ENCODE measurements at places on chromosomes 13 and 19.
A peak's percentile ranks its signal among the peaks of the same experiment; 100 is the strongest.

- peak; percentile 62 for DNase-seq
These were observed at the start of gene CEBPA for GRCh38 chr19:33302175-33302973. Gene CEBPA (minus strand): TSS chr19:33302534. CDS start chr19:33302414, 120 bp downstream.

- peak; percentile 8 for DNase-seq
These were observed 42.1 kb downstream of the NAA16 start for GRCh38 chr13:41352935-41353840.

DNA sequence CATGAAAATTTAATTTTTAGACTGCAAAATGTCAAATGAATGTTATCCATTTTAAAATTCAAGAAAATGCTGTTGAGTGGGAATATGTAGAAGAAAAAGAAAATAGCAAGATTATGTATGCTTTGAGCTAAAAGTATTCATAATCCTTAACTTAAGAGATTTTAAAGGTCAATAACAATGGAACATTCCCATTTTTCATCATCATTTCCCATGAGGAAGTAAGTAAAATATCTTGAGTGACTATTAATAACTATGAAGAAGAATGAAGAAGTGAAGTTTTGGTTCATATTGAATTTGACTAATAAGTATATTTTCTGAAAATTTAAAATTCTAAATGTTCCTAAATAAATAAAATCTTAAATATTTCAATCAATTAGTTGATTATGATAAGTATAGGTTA lies 273.4 kb downstream of the DACH1 start:
- no peak for DNase-seq

- no peak for DNase-seq
These were observed 13.6 kb upstream of the MCF2L start for GRCh38 chr13:112955271-112955937.

DNA sequence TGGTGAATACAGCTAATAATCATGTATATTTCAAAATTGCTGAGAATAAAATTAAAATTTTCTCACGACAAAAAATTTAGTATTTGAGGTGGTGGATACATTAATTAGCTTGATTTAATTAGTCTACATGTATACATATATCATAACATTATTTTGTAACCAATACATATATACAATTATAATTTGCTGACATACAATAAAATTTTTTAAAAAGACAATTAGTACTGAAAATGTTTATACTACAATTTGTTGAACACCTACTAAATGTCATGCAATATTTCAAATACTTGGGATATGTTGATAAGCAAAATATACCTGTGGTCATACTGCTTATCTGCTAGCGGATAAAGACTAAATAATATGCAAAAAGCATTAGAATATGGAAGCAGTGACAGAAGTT lies 586.5 kb downstream of the SLITRK6 start:
- DNase-seq, result no peak

GRCh38 chr13:113746671-113747070 lies 12.4 kb upstream of the TMEM255B start:
- DNase-seq, result no peak

DNA sequence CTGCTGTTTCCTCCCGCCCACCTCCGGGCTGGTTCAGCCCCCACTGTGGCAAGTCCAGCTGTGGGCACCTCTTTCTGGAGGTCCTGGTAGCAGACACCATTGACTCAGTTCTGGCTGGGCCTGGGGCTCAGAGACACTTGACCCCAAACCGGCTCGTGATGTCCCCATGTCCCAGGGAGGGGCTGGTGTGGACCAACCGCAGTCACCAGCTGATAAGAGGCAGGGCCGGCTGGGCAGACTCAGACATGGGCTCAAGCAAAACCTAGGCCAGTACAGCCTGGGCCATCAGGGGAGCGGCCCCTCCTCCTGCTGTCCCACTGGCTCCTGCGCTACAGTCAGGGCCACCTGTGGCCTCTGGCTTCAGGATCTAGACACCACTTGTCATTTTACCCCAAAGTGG lies 19.8 kb upstream of the TMEM160 start:
- no peak for DNase-seq

GRCh38 chr13:40667622-40667978 lies 1.2 kb upstream of the FOXO1 start:
- no peak for DNase-seq

DNA sequence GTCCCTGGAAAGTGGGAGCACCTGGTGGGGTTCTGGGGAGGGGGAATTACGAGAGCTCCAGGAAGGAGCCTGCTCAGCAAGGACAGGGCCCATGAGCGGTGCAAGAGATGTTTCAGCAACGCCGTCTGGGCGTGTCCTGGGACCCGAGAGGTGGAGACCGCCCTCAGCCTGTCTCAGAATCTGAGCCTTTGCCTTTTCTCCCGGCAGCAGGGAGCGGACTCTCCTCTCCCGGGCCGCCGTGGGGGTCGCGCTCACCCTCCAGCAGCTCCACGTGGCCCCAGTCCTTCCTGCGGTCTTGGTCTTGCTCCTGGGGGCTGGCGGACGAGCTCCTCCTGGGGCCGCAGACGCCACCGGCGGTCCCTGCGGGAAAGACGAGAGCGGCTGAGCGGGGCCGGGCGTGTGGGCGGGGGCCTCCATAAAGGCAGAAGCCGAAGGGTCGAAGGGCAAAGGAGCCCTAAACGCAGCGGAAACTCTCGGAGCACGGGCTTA lies 714 bp downstream of the POLRMT start:
- no peak for DNase-seq

DNA sequence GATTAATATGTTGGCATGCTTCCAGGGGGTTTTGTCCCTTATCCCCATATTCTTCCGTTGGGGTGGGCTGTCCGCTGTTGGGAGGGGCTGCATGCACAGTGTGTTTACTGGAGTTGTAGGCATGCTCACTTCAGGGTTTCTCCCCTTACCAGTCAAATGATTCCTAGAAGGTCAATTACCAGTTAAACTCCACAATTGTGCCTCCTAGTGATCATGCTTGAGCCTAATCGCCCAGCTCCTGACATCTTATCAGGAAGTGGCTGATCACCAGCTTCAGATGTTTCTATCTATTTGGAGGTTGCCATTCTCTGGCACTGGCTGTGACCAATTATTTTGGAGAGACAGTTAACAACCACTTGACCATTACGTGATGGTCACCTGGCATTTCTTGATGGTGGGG lies 1090.0 kb downstream of the SLITRK5 start:
- no peak for DNase-seq

GRCh38 chr13:24267801-24268200 lies 41.6 kb upstream of the C1QTNF9 start:
- no peak for DNase-seq

DNA sequence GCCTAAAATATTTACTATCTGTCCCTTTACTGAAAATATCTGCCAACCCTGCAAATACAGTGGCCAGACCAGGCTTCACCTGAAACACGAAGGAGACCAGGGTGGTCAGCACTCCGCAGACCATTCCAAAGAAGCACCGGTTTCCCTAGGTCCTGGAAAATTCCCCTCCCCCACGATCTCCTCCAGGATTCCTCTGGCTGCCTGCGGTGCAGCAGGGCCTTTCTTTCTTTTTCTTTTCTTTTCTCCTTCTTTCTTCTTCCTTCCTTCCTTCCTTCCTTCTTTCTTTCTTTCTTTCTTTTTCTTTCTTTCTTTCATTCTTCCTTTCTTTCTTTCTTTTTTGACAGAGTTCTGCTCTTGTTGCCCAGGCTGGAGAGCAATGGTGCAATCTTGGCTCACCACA lies 152.7 kb downstream of the USP12 start:
- DNase-seq, result no peak

DNA sequence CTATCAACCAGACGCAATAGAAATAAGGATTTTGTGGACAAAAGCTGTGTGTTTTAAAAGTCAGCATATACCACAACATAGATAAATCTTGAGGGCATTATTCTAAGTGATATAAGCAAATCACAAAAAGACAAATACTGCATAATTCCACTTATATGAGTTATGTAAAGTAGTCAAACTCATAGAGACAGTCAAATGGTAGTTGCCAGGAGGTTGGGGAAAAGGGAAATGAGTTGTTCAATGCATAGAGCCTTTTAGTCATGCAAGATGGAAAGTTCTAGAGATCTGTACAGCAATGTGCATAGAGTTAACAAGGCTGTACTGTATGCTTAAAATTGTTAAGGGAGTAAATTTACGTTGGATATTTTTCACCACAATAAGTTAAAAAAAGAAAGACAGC lies 244.7 kb downstream of the DCT start:
- no peak for DNase-seq

DNA sequence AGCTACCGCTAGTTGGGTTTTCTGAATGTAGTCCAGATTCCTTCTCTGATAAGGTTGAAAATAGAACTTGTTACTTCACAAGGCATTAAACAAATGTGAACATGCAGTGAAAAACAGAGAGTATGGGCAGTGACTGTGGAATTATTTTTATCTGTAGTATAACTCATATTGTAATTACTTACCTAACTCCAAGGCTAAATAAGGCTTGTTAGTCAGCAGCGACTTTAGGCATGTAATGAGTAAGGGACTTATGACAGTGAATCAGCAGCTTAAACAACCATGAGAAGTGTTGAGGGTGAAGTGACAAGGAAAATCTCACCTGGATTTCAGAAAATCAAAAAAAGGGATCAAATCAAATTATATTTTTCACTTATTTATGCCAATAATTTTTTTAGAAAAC lies 1719.5 kb upstream of the MIR17HG start:
- DNase-seq, result no peak

- no peak for DNase-seq
These were observed 6.8 kb downstream of the GAMT start for GRCh38 chr19:1394252-1395193.

DNA sequence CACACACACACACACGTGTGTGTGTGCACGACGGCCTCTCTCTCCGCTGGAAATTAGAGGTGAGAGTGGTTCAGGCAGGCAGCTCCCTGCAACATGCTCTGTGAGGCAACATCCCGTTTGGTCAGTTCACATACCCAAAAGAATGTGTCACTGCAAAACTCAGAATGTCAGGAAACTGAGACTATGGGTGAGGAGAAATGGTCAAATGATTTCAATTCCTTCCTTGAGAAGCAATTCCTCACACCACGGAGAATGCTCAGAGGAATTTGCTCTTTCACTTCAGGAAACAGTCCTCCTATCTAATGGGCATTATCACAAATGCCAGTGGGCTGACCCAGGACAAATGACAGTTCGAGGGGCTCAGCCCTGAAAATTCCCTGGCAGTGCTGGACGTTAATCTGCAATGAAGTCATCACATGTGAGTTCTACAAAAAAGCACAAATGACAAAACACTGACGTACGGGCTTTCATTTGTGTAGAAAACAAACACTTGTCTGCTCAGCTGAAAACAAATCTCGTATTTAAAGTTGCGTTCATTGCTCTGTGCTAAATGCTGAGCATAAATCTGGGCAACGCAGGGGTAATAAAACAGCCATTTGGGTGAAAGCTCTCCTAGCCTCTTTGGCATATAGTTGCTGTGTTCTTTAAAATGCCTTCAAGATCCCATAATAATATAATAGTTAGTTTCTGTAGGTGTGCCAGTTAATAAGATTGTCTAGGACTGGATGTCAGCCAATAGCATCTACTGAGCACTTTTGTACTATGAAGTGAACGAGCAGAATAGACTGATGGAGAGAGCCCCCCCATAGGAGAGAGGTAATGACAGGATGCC lies 18.6 kb upstream of the LATS2 start:
- DNase-seq, result peak; percentile 63

DNA sequence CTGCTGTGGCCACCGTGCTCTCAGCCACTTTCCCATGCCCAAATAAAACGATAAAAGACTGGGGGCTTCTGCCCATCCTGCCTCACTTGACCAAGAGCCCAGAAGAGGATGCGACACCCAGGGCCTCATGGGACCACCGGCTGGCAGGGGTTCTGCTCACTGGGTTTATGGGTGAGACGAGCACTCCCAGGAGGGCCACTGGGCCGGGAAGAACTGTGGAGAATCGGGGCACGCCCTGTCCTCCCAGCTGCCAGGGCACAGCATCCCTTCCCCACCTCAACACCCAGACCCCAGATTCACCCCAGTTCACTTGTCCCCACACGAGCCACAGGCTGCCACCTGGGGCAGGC lies 4.7 kb upstream of the F10 start:
- no peak for DNase-seq

GRCh38 chr19:535017-535835 lies 3.7 kb downstream of the CDC34 start:
- DNase-seq, result no peak

DNA sequence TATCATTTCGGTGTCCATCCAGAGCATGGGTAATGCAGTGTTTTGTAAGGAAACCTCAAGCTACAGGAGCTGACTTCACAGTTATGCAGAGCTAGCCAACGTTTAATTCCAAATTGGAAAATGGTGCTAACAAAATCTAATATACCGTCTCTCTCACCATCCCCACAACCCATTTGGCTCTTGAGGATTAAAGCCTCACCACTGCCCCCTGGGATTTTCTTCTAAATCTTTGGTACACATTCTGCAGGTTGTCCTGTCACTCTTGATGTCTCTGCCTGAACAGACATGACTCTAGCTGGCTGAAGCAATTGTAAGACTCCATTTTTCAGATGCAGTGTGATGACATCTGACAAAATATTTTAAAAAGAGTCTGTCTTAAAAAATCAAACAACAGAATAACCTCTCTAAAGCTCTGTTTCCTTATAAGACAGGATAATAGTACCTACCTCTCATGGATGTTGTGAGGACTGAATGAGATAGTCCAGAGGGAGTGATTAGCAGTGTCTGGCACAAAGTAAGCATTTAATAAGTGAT lies 451.8 kb downstream of the SUCLA2 start:
- no peak for DNase-seq

DNA sequence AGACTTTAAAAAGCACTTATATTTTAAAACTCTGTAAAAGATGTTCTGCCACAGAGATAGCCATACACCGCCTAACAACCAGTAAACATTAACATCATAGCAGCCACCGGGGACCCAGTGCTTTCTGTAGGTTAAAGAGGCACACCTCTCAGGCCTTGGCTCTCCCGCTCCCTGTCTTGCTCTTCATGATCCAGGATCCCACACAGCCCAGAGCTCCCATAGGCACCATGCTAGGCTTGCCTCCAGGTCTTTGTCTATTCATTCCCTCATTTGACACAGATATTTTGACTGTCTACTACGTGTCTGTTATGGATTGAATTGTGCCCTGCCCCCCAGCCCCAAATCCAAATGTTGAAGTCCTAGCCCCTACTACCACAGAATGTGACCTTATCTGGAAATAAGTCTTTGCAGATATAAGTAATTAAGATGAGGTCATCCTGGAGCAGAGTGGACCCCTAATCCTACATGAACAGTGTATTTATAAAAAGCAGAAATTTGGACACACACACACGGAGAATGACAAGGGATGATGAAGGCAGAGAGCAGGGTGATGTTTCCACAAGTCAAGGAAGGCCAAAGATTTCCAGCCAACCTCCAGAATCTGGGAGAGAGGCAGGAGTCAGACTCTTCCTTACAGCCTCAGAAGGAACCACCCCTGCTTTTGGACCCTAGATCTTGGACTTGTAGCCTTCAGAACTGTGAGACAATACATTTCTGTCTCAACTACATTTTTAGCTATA lies 272.6 kb downstream of the DNAJC15 start:
- DNase-seq, result no peak

DNA sequence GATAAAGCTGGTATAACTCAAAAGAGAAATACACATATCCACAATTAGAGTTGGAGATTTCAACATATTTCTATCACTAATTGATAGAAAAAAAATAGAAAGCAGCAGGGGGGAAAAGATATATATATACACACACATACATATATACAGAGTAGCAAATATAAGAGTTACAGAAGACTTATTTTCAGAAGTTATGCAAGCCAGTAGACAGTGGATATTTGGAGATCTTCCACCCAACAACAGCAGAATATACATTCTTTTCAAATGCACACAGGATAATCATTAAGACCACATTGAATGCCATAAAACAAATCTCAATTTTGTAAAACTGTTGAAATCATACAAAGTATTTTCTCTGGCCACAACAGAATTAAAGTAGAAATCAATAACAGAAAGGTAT lies 192.8 kb downstream of the LACC1 start:
- no peak for DNase-seq

All from fibroblast of skin of left biceps (primary cell).